ENCODE measurements at places on chromosomes 1 and 21.

GRCh38 chr1:41764656-41765055 lies 154.1 kb downstream of the HIVEP3 start:
- no peak for DNase-seq

DNA sequence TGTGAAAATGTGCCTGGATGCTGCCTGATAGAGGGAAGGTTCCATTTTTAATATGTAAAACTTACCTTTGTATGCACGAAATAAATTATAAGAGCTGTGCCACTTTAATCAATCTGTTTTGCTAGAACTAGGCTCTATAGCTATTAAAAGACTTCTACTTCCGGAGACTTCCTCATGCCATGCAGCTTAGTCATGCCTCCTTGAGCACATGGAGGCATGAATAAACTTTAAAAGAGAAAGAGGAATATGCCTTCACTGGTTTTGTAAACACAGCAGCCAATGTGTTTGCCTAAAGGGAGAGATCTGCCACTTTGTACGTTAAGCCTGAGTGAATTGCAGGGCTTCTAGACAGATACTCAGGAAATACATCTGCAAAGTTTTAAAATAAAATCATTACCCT lies 604.6 kb downstream of the LRRIQ3 start:
- DNase-seq = peak; percentile 4

GRCh38 chr1:208111646-208112190 lies 132.5 kb downstream of the PLXNA2 start:
- no peak for DNase-seq

DNA sequence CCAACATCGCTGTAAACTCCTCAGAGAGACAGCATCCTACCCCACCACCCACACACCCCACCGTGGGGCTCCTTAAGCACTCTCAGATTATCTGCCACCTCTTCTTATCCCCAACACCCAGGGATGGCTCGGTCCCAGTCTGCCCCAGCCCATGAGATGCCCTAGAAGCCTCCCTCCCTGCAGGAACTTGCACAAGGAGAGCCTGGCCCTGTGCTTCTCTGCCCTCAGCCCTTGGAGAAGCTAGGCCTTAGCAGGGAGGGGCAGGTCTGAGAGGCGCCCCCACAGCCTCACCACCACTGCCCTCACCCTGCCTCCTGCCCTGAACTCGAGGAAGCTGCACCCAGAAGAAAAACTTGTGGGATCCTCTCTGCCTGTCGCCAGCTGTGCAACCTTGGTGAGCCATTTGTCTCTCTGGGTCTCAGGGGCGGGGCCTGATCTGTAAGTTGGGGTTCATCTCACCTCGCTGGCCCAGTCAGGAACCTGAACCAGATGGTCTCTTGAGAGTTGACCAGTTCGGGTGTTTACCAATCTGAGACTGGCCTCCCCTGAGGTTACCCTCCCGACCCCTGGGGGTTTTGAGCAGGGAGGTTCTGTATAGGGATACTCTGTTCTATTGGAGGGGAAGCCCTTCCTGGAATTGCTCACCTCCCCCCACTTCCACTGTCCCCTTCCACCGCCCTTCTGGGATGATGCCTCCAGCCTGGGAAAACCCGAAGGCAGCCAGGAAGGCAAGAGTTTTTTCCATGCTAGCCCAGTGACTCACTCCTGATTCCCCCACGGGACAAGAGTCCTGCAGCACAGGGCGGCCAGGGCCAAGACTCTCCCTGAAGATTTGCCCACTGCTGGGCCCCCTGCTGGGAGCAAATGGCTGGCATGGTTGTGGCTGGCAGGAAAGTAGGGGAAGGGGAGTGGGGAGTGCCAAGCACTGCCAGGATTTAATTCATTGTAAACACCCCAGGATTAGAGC lies at the start of gene S100A3:
Gene S100A3 (minus strand): TSS at position 537 of the 967 bp plus-strand sequence. CDS start 773 bp downstream, outside the sequence.
- peak; percentile 92 for DNase-seq

- DNase-seq = no peak
These were observed 986 bp upstream of the TRAPPC10 start for GRCh38 chr21:44011123-44011522.

- DNase-seq = no peak
These were observed 21.1 kb downstream of the TMEM51 start for GRCh38 chr1:15174615-15174983.

DNA sequence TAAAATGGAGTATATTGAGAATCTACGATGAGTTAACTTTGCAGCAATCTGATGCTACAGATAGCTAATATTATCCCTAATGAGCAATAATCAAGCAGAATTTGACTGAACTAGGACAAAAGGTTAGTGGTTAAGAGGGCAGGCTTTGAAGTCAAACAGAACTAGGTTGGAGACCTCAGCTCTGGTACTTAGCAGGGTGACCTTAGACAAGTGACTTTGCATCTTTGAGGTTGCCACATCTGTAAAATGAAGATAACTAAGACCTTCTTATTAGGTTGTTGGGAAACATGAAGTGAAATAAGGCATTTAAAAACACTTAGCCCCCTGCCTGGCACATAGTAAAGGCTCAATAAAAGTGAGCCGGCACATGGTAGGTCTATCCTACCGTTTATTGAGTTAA lies 4.3 kb upstream of the FUCA1 start:
- DNase-seq = no peak

DNA sequence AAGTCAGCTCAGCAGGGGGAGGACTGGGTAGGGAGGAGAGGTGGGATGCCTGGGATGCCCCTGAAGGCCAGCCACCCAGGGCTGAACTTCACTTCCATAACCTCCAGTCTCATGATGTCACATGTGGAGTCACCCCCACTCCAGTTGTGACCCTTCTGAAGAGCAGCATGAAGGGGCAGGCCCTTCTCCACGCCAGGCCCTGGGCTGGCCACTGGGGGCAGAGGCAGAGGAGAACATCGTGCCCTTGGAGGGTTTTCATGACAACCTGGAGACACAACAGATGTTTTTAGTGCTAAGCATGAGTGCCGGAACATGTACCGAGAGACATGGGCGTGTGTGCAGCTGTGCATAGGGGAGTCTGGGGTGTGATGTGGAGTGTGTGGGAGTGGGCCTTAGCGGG lies 37.6 kb downstream of the FAAH start:
- no peak for DNase-seq

GRCh38 chr1:111793923-111794322 lies 38.2 kb downstream of the DDX20 start:
- DNase-seq = no peak

DNA sequence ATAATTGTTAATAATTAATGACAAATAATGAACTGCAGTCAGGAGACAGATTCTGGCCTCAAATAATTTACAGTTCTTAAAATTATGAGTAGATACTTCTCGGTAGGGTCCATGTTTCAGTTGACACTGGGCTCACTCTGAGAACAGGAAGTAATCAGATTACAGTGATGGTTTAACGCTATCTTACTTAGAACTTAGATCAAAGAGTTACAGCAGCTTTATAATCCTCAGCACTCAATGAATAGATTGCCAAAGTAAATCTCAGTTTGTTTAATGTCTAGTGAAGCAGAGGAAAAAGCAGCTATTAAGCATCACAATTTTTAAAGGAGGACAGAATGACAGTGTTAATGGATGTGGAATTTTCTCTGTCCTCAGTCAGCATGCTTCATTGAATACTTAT lies 79.6 kb downstream of the PDE4B start:
- no peak for DNase-seq

GRCh38 chr1:85229574-85230097 lies 28.8 kb upstream of the SYDE2 start:
- no peak for DNase-seq

DNA sequence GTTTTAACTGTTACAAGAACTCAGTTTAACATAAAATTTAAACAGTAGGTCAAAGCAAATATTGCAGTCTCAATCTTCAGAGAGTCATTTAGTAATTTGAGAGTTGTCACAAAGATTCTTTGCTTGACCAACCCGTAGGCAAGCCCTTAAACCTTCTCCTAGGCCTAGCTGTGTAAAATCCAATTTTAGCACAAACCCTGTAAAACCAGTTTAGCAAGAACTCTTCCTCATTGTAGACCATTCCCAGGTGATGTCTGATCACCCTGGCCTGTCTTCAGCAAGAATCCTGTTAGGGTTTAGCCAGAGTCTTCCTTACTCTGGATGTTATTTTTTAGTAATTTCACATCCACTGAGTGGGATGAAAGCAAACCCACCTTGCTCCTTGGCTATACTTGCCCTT lies 30.1 kb downstream of the LRIG2 start:
- DNase-seq = no peak

GRCh38 chr1:15196807-15197530 lies 43.4 kb downstream of the TMEM51 start:
- no peak for DNase-seq

DNA sequence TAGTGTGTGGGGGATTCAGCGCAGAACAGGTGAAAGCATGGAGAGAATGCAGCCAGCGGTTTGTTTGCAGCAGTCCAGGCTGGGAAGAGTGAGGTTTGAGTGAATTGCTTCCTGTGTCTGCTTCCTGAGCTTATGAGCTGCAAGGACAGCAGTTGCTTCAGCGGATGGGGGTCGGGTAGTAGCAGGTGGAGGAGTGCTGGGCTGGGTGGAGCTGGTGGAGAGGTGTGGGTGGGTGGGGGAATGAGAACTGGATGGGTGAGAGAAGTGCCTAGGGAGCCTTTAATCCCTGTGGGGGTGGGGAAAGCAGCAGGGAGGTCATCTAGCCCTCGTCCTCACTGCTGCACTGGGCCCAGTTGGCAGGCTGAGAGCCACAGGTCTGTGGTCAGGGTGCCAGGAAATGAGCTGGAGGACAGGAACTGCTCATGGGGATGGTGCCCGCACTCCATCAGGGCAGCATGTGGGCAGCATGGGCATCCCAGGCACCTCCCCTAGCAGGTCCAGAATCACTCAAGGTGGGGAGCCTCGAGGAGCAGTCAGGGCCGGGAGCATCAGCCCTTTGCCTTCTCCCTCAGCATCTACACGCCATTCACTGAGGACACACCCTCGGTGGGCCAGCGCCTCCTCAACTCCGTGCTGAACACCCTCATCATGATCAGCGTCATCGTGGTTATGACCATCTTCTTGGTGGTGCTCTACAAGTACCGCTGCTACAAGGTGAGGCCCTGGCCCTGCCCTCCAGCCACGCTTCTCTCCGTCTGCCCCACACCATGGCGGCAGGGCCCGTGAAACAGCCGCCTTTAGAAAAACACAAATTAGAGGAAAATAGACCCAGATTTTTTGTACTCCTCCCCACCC lies 14.8 kb downstream of the PSEN2 start:
- no peak for DNase-seq

DNA sequence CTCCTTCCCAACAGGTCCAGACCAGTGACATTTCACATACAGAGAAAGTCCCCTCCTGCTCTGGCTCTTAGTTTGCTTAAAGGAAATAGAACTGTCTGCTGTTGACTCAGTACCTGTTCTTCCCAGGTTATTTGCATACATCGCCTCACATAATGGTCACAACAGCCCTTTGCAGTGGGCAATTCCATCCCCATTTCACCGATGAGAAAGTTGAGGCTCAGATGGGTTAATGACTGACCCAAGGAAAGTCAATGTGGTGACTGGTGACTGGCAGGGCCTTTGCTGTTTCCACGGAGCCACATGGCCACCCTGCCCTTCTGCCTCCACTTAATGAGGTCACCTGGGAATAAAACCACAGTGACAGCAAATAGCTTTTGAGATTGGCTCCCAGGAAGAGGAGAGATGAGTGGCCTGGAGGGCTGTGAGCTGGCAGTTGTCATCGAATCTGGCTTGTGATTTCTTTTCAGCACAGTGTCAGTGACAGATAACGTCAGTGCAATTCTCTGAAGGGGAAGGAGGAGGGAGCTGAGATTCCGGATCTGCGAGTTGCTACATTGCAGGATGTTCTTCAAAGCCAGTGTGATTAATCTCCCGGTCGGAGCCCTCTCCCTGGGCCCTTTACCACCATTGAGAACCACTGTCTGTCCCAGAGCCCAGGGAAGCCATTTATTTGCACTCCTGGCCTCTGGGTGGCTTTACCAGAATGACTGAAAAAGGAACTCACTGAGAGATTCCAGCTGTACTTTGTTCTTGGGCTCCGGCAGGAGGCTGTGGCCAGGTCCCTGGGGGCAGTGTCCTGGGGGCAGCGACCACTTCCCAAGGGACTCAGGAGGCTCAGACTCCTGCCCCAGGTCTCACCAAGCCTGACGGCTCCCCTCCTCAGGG lies 117.2 kb downstream of the CNIH3 start:
- DNase-seq = peak; percentile 59

DNA sequence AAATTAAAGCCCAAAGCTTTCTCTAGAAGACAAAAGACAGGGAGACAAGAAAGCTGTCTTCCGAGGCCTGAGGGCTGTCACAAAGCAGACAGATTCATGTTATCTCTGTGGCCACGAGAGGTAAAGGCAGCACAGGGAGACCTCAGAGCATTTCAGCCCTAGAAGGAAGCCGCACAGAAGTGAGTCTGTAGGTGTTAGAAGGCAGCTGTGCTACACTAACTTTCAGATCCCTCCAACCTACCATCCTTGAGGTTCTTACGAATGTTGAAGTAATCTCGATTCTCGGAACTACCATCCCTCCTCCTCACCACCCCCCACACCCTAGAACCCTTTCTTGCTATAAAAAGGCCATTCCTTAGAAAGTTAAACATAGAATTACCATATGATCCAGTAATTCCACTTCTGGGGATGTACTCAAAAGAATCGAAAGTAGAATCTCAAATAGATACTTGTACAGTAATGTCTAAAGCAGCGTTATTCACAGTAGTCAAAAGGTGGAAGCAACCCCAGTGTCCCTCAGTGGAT lies 21.5 kb upstream of the LYST start:
- no peak for DNase-seq

Measured in fibroblast of villous mesenchyme (primary cell).